ENCODE measurements at places on chromosomes 4 and X.

DNA sequence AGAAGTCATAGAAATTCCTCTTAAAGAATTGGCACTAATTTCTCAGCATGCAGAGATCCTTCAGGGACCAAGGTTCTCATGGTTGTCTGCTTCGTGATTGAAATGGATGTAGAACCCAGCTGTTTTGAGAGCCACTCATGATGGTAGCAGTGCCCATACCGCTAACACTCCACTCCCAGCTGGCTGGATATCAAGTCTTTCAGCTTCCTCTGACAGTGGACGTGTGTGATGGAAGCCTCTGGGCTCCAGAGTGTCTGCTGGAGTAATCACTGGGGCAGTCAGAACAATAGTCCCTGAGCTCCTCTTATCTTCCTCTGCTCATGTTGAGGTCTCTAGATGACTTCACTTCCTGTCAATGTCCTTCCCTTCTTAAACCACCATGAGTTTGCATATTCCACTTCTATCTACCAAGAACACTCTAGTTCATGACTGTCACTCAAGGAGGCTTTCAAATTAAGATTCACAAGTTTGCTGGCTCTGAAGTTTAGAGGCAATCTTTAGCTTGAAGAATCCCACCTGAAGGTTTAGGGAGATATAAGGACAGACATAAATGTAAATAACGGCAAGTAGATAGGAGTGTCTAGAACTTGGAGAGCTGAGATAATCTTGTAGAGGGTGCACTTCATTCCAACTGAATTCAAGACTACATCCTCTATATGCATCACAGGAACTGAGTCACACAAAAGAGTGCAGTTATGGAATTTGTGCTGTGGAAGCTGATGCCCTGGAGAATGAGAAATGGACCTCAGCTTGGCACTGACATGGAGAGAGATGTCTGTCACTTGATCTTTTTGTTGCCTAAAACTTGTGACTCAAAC lies 64.5 kb upstream of the WDR1 start:
- DNase-seq = no peak

DNA sequence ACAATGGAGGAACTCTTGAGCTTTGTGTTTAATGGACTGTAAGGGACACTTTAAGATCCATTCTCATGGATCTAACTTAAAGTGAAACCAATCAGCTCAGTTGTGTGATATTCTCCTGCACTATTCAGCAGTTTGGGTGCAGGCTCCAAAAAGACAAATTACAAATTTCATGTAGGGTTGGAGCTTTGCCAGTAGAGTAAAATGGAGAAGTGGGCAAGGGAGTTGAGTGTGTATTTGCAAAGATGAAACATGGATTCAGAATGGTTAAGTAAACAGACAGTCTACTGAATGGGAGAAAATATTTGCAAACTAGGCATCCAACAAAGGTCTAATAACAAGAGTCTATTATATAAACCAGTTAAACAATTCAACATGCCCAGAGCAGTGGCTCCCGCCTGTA lies 21.2 kb upstream of the MID2 start:
- no peak for DNase-seq

- no peak for DNase-seq
These were observed 57.0 kb upstream of the MXD4 start for GRCh38 chr4:2318885-2319284.

DNA sequence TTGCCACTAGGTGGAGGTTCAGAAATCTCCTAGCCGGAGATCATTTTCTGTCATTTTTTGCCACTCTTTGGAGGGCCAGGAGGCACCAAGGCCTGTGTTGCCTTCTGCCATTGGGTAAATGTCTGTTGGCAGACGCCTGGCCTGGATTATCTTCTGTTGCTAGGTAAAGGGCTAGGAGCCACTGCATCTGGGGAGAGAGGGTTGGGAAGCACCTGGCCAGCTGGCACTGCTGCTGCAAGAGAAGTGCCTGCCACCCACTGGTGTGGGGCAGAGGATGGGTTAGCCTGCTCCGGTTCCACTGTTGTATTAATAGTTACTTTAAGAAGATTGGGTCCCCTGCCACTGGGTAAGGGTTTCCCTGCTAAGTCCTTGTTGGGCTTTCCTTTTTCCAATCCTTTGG lies 58.1 kb downstream of the AWAT2 start:
- DNase-seq = no peak

DNA sequence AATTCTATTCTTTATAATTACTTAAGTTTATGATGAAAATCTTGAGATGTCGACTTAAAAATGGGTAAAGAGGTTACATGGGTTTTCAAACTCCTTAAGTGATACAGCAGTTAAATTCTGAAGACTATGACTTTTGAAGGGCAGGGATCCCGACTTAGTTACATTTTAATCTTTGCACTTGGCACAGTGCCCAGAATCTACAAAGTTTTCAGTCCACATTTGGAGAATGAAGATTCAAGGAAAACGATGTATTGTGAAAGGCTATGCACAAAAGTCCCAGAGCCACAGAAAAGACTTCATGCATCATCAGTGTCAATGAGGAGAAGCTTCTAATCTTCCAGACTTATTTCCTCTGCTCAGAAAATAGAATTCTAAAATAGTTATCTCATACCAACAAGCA lies 36.3 kb upstream of the GRPR start:
- no peak for DNase-seq

GRCh38 chr4:184388106-184388505 lies 86.2 kb downstream of the IRF2 start:
- no peak for DNase-seq
